ENCODE measurements at places on chromosomes 2 and 18.
A peak's percentile ranks its signal among the peaks of the same experiment; 100 is the strongest.

DNA sequence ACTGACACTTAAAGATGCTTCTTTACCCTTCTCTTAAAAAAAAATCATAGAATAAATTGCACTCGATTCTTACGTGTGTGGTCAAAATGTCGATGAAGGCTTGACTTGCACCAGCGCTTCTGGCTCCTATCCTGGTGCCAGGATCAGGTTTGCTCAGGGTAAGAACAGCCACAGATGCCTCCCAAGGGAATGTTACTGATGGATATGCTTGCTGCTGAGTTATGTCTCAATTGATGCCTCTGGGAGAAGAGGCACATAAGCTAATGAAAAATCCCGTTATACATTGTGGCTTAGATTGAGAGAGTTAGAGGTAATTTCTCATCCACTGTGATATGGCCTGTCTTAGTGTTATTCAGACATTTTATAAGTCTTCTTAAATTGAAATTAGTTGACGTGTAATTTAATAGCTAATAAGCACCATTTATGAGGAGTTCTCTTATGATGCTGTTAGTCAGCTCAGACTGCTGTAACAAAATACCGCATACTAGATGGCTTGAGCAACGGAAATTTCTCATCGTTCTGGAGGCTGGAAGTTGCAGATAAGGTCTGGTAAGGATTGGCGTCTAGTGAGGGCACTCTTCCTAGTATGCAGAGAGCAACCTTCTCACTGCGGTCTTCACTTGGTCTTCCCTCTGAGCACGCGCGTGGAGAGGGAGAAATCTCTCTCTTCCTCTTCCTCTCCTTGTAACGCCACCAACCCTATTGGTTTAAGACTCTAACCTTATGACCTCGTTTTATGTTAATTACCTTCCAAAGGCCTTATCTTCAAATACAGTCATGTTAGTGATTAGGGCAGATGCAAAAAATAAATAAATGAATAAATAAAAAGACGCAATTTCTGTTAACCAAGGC, 116.6 kb upstream of the NOSTRIN start:
- DNase-seq = no peak

DNA sequence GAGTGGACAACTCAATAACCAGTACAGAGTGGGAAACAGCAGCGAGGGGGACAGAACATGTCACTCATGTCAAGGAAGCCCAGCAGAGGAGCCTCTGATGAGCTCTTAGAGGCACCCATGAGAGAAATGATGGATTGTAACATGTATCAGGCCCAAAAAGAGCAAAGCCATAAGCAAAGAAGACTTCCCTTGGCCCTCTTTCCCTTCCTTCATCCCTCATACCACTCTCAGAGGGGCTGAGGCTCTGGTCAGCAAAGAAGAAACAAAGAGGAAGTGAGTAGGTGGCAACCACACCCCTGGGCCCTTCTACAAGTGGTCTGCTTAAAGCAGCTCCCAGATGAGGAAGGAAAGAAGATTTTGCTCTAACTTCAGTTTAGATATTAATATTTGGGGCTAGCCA, 112.8 kb downstream of the CDC42EP3 start:
- no peak for DNase-seq

GRCh38 chr2:239462671-239463506, 62.1 kb upstream of the HDAC4 start:
- no peak for DNase-seq

- DNase-seq = no peak
Observed at GRCh38 chr18:22417496-22418188, at the start of gene CTAGE1. Gene CTAGE1, minus strand, starts transcription at chr18:22417915. Its CDS starts 104 bp downstream, at chr18:22417811.

GRCh38 chr2:119749477-119750012, 10.2 kb upstream of the PTPN4 start:
- no peak for DNase-seq

DNA sequence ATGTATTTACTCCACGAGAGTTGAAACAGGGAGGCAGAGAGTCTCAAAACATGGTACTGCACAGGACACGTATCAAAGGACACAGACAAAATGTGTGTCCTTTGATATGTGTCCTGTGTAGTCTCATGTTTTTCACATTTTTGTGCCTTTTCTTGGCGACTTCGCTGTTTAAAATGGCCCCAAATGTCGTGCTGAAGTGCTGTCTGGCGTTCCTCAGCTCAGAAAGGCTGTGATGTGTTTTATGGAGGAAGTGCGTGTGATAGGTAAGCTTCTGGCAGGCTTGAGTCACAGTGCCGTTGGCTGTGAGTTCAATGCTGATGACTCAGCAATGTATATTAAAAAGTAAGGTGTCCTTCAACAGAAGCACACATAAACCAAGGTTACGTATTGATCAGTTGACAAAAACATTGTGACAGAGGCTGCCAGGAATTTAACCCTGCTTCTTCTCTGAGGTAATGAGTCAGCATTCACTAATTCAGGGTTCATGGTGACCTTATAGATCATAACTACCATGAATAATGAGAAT, 78.2 kb downstream of the DYSF start:
- DNase-seq = no peak

GRCh38 chr2:165568361-165568760, 98.9 kb downstream of the CSRNP3 start:
- no peak for DNase-seq

- no peak for DNase-seq
Observed at GRCh38 chr2:204032301-204032700, 95.7 kb downstream of the ICOS start.

DNA sequence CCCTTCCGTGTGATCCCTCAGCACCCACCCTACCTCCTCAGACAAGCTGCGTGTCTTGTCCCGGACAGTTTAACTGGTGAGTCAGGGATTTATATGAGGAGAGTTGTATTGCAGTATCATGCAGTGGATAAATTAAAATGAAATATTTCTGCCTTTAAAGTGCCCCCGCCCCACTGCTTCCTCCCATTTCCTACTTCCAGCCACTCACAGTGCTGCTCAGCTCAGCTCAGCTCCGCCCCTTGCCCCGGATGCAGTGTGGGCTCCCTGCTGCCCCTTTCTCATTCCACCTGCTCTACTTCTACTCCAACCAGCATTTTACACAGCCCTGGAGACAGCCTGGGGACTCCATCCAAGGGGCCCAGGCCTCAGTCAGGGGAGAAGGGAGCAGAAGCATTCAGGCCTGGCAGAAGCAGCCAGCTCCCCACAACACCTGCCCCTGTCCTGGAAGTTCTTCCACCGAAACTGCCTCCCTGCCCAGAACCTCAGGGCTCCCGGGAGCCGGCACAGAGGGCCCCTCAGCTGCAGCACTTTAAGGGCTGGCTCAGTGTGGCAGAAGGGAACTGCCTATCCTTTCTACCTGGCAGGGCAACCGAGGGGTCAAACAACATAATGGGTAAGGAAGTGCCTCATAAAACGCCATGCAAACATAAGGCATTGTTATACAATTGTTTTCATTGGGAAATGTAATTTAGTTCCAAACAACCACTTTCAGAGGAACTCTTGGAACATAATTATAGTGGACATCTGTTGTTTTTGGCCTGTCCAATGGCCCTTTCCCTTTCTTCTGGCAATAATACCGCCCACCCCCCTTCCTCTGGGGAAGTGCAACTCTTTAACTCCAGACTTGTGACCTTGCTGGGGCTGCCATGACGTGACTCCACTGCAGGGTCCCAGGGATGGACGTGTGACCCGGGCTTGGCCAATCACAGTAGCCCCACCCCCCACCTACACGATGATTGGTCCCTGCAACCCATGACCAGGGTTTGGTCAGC, 102.3 kb downstream of the LIPG start:
- DNase-seq = no peak

GRCh38 chr18:78681934-78682333, 297.7 kb upstream of the SALL3 start:
- DNase-seq = no peak

DNA sequence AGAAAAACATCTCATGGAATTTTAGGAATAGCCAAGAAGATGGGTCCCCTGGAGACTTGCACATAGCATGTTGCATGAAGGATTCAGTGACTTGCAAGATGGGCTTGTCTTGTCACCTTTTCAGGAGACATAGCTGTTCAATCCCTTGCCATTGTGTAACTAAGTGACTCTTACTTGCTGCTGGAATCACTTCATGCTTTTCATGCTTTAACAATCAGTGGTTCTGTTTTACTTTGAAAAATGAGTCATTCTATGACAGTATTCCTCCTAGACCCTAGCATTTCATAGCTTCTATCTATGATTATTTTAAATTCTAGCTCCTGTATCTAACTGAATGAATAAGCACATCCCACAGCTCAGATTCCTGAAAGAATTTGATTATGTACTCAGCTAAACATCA, 2.8 kb downstream of the KYNU start:
- DNase-seq = no peak

DNA sequence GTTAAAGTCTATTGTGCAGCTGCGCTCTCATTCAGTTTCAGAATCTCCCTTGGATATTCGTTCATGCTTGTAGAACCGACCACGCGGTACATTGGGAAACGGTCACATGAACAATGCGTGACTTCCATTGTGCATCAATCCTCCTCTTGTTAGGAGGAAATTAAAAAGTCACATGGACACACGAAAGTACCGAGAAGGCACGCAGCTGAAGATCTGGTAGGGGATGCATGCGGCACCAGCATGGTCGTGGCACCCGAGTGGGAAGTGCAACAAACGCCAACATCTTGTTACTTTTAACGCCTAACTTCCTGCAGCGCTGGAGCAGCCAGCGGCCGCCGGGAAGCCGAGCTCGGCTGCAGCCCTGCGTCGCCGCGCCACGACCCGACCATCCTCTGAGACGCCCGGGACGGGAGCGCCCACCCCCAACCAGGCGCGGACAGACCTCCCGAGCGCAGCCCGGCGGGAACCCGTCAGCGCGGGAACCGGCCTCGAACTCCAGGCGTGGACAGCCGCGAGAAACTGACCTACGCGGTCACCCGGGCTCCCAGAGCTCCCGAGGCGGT, 412 bp downstream of the OSBPL1A start:
- peak; percentile 2 for DNase-seq

GRCh38 chr18:33282709-33283333, 157.7 kb downstream of the CCDC178 start:
- no peak for DNase-seq

DNA sequence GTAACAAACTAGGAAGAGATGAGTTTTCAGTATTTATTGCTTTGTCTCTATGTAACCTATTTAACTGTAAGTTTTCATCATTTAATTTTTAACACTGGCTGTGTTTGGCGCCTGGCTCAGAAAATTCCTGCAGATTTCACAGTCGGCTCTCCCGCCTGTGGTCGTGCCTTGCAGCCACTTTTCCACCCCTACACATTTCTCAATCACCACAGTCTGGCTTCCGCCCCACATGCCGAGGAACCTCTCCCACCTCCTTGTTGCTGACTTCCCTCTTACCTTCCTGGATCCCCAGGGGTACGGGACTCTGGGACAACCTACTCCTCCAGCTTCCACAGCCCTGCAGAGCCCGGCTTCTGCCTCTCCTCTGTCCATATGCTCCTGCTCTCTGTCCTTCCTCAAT, 41.6 kb upstream of the MGAT4A start:
- DNase-seq = no peak

DNA sequence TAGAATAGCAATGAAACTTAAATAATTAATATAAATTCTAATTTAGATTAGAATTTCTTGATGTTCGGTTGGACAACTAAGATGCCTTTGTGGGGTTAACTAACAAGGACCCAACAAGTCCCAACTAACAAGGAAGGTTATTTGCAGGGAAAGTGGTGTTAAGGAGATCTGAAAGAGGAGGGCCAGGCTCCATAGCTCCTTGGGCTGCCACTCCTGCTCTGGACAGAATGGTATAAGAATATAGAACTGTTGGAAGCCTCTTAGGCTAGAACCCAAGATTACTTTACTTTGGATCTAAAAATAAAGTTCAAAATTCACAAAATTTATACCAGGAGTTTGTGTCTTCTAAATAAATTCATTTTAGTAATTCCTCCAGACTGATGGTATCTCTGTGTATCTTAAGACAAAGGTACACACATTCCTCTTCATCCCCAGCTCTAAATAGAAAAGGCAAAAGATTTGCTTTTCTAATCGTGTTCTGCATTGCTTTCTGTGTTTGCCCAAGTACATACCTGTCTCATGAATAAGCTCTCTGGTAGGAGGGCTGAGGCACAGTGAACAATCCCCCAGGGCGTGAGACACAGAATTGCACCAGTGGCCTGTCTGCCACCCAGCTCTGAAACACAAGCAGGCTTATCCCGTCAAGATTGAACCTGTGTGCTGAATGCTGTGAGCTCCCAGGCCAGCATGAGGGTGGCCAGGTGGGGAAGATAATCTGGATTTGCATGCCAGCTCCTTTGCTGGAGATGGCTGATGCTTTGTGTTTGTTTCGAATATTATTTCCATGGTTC, 176.0 kb downstream of the ACKR3 start:
- DNase-seq = no peak

- no peak for DNase-seq
Observed at GRCh38 chr18:74840492-74841167, 243.0 kb downstream of the ZNF407 start.

DNA sequence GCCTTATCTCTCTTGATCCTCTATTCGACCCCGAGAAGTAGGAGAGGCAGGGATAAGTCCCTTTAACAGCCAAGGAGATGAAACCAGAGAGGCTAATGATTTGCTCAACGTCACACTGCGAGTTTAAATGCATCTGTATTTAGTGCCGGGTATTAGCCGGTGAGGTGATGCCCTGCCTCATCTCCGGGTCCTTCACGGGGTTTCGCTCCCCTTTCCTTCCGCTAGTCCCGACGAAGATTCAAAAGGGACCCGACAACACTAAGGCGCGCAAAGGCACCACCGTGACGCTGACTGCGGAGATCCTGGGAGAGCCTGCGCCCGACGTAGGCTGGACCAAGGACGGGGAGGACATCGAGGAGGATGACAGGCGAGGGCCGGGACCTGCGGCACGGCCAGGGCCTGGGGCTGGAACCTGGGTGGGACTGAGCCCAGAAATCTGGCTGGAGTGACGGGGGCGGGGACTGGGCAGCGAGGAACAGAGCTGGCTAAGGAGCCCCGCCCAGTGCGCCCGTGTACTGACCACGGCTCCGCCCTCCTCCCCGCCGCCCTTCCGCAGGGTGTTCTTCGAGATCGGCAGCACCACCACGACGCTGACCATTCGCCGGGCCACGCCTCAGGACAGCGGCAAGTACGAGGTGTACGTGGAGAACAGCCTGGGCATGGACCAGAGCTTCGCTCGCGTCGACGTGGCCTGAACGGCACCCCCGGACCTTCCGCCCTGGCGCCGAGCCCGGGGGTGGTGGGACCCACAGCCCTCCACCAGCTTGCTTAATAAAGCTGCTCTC, 1.0 kb upstream of the GMPPA start:
- DNase-seq = no peak

- DNase-seq = no peak
Observed at GRCh38 chr2:23604731-23605130, 219.8 kb downstream of the KLHL29 start.

- no peak for DNase-seq
Observed at GRCh38 chr2:70551167-70551566, 2.5 kb downstream of the TGFA start.

DNA sequence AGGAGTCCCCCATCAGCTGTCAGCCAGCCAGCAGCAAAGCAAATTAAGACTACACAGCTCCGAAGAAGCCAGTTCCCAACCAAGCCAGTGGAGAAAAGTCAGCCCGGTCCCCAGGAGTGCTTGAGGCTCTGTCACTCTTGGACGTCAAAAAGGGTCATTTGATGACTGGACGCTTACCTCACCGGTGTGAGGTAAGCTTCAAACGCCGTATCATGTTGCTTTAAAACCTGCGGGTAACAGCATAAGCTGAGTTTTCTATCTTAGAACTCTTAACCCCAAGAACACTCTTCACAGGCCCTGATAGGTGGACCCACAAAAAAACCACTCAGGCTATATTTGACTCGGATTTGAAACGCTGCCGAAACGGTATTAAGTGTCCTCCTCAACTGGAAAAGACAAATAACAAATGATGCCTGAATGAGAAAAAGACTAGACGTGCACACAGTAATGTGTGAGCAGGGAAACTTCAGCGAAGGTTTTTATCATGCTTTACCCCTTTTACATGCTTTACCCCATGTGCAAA, 682 bp upstream of the LNPK start:
- DNase-seq = no peak
